AG09309 (cell line): ENCODE measurements at places on chromosomes 11 and 22.

GRCh38 chr11:6052374-6052773 is 21.8 kb upstream of the OR56A1 start:
- DNase-seq = no peak

DNA sequence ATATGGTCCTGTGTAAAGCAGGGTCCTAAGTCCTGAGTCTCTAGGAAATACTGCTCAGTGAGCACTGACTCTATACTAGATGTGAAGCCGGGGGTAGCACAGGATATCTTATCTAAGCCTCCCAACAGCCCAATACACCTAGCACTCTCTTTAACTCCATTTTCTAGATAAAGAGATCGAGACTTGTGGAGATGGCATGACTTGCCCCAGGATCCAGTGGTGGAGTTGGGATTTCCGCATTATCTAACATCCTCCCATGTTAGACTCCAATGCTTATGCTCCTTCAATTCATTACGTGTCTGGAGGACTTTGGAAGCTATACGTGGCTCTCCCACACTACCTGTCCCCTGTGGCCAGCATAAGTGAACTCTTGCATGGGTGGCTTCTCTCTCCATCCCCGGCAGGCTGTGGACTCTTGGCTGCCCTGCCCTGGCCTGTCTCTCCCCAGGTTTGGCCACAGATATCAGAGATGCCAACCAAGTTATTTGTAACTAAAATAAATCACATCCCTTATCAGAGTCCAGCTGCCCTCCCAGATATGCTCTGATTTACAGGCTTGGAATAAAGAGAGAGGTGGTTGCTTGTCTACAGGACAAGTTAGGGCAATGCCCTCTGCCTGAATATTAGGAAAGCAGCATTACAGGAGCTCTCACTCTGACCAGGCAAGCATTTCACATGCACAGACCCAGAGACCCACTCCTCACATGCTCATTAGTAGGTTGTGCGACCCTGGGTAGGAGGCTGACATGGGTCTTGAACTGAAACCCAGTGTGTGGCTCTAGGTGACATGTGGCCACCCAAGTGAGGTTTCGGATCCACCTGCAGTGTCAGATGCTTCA is 4.5 kb downstream of the CD44 start:
- DNase-seq = no peak

DNA sequence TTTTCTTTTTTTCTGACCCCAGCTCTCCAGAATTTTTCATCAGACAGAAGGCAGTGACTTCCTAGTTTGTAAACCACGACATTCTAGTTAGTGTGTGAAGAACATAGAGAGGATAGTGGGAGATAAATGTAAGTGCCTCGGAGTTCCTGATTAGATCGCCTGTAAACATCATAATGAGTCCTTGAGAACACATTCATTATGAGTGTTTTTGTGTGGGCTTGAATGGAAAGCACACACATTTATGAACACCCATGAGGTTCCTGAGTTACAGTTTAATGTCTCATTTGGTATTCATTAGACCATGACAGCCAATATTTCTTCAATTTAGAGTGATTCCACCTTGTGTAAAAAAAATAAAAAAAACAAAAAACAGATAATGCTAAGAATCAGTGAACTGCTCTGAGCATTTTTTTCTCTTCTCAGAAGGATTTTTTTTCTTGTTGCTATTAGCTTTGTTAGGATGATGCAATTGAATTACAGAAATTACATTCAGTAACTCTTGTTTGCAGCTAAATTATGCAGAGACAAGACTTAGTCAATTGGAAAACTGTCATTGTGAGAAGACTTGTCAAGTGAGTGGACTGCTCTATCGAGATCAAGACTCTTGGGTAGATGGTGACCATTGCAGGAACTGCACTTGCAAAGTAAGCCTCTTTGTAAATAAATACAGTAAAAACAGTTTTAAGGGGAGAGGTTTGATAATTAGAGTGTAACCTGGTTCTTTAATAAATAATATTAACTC is 257.6 kb downstream of the NELL1 start:
- no peak for DNase-seq

- DNase-seq = no peak
Measured at GRCh38 chr11:120774591-120775386, 249.1 kb upstream of the TBCEL start.

DNA sequence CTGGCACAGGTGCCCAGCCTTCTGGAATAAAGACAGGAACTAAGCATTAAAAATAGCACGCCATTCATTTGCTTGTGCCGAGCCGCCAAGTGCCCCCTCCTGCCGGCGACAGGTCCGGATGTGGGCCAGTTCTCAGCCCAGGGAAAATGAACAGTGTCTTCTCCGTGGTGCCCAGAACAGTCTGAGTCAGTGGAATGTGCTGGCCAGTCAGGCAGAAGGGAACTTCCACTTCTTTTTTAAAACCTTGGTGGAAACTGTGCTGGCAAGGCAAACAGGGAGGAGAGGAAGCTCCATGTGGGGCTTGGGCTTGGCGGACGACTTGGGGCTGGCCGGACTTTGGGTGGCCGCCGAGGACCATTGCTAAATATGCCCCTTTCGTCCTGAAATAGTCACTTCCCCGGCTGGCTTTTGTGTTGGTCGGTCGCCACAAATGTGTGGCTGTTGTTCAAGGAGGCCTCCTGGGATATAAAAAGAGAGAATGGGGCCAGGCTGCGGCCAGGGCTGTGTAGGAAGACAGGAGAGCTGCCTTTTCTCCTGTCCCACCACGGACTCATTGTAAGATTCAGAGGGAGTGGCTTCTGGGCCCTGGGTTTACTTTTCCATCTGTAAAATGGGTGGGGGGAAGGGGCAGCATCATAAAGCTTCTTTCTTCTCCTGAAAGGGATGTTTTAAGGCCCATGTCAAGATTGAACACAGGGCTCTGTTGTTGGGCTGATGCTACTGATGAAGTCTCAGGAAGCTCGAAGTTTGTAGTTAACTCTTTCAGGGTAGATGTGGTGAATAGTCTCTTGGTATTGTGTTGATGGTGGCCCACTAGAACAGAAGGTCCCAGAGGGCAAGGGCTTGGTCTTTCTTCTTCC is 101.0 kb downstream of the PTPRJ start:
- peak; percentile 52 for DNase-seq

DNA sequence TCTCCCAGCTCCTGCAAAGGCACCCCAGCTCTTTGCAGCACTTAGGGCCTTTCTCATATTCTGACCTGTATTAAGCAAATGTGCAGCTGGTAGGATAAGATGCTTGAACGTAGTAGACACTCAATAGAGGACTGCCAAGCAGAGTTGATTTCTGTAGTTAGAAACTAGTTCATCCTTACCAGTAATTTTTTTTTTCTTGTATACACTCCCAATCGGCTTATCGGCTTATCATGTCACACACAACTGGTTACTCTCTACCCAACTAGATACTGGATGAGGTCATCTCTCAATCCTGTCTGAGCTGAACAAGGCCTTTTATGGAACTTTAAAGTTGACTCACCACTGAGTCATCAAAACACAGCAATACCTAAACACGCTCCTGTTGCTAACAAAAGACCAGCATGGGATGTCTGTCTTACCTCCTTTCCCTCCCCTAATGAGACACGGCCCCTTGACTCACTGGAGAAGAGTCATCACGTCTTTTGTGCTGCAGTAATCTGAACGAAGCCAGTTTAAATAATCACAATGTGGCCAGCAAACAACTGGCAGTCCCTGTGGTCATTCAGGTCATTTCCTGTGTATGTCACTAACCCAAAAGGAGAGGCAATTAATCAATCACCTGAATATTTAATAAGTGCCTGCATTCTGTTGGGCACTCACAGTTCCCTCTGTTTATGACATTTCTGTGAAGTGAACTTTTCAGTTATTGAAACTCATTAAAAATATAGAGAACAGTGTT is 7.5 kb upstream of the WEE1 start:
- DNase-seq = peak; percentile 100

DNA sequence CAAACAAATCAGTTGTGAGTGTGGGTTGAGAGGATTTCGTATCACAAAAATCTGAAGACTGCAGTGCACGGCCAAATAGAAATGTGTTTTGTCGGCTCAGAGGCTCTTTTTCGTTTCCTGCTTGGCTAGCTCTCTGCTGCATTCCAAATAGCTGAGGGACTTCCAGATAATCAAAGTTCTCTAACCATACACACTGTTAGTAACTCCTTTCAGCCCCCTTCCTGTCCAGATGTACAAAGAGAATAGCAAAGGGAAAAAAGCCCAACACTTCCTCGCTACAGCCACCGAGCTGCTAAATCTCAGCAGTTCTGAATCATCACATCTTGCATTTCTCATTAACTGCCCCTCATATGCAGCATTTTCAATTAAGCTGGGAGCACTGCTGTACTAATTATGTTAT is 203.1 kb downstream of the TENM4 start:
- DNase-seq = peak; percentile 67

GRCh38 chr11:70935006-70935768 is 317.2 kb downstream of the SHANK2 start:
- no peak for DNase-seq

GRCh38 chr22:28244757-28245156 is 325.7 kb upstream of the PITPNB start:
- DNase-seq = no peak
